ENCODE measurements at places on chromosomes 4 and X.
A peak's percentile ranks its signal among the peaks of the same experiment; 100 is the strongest.

- DNase-seq, result no peak
Observed at GRCh38 chr4:145626623-145626982, 7.4 kb downstream of the MMAA start.

DNA sequence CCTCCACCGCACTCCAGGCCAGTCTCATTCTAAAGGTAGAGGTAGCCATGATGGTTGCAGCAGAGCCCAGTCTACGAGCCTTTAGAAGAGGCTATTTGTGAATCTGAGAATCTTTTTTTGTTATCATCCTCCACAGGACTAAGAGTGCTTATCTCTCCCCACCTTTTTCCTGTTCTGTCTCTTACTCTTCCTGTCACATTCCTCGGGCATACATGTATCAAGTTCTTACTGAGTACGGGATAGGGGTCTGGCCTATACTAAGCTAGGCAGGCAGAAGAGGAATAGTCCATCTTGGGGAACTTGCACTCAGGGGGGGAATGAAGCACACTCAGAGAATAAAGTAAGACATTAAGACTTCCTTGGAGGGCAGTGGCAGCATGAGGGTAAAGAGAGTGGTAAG, 25.7 kb downstream of the LAS1L start:
- no peak for DNase-seq

DNA sequence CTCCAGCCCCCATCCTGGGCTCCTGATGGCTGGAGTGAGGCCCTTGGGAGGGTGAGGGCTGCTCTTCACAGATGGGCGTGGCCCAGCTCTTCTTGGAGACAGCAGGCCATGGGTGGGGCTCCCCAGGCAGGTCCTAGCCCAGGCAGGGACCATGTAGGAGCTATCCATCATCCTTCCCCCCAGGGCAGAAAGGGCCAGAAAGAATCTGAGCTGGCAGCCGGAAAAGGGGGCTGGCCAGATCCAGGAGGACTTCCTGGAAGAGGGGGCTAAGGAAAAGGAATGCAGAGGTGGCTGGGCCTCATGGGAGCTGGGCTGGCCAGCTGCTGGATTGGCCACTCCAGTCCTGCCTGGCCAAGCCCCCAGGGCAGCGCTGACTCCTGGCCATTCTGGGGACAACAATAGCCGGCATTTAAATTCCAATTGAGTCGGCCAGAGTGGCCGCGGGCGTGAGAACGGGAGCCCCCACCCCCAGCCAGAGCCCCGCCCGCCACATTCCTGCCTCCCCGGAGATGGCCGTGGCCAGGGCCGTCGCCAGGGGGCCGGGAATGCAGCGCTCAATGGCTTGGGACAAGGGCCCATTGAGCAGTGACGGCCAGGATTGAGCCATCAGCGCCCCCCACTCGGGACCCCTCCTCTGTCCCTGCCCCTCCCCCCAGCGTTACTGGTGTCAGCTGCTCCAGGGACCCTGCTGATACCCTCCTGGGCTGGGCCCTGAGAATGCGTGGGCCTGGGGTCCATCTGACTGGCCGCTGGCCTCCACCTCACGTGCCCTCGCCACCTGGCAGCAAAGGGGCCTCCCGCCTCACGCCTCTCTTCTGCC, 15.1 kb upstream of the FGFR3 start:
- no peak for DNase-seq

GRCh38 chr4:48369248-48369647, 27.9 kb downstream of the SLAIN2 start:
- DNase-seq, result no peak

GRCh38 chr4:145061318-145061920, 36.6 kb downstream of the ANAPC10 start:
- DNase-seq, result no peak

DNA sequence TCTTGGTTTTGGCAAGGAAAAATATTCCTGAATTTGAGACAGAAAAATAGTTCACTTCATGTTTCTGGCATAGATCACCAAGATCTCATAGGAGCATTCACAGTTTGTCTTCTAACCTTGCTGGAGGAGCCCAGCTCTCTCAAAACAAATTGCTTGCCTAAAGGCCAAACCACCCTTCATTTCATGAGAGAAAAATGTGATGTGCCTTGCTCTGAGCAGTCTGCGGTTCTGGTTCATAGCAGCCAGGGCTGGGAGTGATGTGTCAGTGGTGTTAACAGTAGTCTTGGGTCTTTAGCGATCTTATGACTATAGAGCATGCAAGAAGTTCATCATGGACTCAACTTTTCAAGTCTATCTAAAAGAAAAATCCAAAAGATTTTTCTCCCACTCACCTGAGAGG, 183.3 kb downstream of the DCLK2 start:
- no peak for DNase-seq

DNA sequence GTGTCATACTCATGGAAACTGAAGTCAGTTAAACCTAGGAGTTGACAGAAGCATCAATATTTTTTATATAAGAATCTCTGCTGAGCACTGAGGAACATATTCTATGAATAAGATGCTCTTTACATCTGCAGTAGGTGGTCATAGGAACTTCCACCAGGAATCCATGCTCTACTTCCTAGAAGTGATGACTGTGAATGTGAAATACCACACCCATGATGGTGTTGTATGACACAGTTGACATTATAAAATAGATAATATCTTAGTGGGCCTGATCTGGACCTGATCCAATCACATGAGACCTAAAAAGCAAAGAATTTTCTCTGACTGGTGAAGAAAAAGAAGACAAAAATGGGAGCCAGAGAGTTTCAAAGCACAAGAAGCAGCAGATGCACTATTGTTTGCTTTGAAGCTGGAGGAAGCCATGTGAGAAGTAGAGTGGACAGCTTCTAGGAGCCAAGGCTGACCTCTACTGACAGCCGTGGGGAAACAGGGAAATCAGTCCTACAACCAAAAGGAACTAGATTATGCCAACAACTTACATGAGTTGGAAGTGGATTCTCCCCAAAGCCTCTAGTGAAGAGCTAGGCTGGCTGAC, 68.6 kb upstream of the HS3ST1 start:
- no peak for DNase-seq

DNA sequence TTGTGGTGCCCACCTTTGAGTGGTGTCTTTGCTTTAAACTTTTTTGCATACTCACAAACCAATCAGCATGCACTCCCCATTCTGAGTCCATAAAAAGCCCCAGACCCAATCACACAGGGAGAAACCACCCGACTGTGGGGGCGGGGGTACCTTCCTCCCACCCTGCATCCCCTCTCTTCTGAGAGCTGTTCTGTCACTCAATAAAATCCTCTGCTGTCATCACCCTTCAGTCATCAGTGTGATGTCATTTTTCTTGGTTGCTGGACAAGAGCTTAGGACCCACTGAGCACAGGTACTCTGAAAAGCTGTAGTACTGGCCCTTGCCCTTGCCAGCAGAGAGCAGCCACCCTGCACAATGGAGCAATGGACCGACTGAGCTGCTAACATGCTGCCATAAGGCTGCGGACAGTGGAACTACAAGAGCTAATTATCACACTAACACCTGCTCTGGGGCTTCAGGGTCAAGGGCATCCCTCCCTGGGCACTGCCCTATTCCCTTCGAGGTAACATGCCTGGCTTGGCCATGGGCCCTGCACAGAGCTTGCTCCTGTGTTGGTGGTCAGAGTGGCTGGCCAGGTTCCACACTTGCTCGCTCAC, 62.9 kb upstream of the PGRMC2 start:
- DNase-seq, result no peak

DNA sequence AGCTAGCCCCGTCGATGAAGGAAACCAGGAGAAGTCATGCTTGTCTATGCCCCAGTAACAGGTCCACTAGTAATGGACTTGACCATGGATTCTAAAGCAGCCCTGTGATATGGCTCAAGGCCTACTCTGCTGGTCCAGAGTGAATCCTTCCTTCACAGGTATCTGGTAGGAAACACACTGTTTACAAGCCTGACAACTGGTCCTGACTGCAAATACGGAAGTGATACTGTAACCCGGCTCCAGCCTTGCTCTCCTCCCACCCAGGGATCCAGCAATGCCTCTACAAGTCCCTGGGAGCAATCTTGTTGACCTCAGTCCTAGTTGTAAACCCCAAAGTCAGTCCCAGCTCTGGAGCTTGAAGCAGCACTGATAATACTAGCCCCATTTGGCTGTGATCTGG, 239.2 kb upstream of the GRID2 start:
- no peak for DNase-seq

DNA sequence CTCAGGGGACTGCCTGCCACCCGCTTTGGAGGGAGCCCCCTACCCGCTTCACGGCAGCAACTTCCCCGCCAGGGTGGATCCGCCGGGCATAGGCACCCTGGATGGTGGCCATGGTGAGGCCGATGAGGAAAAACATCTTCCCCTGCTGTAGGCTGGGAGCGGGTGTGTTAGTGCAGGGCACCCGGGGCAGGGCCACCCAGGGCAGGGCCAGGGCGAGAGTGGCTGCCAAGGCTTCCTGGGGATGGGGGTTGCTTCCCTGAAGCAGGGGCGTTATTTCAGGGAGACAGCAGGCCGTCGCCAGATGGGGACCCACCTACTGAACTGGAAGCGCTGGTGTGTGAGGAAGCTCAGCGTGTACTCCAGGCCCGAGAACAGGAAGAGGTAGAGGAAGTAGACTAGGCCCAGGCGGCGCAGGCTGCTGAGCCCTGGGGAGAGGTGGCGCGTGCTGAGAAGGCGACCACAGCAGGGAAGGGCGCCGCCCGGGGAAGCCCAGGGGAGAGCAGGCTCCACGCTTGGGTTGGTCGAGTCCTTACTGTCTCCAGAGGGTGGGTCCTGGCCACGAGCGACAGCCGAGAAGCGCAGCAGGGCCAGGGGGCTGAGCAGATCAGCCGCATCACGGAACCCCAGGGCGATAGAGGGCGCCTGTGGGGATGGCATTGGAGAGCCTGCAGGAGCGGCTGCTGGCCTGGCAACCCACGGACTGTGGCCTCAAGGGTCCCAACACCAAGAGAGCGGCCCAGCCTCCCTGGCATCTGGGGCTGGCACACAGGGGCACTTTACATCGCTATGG, 31.5 kb downstream of the NOP14 start:
- no peak for DNase-seq

GRCh38 chr4:64598066-64598465, 188.8 kb upstream of the TECRL start:
- DNase-seq, result no peak

DNA sequence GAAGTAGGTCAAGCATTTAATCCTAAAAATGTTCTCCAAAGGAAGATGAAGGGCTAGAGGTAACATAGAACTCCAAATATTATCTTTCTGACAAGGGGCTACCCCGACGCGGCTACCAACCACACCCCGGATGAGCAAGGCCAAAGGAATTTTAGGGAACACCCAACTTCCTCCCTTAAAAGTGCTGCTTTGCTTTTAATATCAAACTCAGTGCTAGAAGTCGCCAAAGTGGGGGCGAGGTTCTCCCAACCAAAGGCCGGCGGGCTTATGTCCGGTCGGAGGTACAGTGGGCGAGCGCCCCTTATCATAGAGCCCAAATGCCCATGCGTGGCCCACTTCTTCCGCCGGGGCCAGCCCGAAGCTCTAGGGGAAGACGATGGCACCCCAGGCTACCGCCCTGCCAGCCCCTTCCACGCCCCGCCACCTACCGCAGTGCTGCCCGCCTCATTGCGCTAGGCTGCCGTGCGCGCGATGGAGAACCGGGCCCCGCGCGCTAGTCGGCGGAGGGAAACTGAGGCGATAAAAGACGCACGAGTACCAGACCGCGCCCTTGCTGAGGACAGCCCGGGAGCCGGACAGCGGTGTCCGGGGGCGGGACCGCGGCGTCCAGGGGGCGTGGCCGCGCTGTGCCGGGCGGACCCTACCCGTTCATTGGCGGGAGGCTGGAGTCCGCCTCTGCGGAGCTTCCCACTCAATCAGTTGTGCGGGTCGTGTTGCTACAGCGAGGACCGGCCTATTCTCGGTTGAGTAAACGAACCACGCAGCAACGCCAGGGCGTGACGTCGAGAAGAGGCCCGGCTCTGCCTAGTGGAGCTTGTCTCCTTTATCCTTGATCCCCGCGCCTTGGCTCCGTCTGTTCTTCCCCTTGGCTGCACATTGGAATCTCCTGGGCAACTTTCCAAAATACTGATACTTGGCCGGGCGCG, at the start of gene ACOT9:
Gene ACOT9 (minus strand): TSS at position 580 of the 926 bp plus-strand sequence. CDS start 132 bp downstream, at position 448.
- DNase-seq, result peak; percentile 80

Data from NCI-H510A (cell line).